Immature natural killer cell (primary cell): ENCODE measurements at places on chromosomes 7 and 10.

GRCh38 chr10:11448190-11448544, 163.3 kb downstream of the USP6NL start:
- no peak for DNase-seq

GRCh38 chr10:75400771-75401568, 594 bp downstream of the ZNF503 start:
- no peak for DNase-seq

GRCh38 chr7:33351709-33352108, 222.3 kb downstream of the BBS9 start:
- DNase-seq, result no peak

- peak; percentile 80 for DNase-seq
These were observed 3.6 kb downstream of the NPM3 start for GRCh38 chr10:101779544-101780186.
